ENCODE measurements at places on chromosomes 1 and 21. TPM values are rescaled to one million over a fixed set of nuclear protein-coding genes. Genes with fewer than 3 reads are reported as not detected.
A peak's percentile ranks its signal among the peaks of the same experiment; 100 is the strongest.

Gene CNR2
- 0.16 TPM for total RNA-seq

DNA sequence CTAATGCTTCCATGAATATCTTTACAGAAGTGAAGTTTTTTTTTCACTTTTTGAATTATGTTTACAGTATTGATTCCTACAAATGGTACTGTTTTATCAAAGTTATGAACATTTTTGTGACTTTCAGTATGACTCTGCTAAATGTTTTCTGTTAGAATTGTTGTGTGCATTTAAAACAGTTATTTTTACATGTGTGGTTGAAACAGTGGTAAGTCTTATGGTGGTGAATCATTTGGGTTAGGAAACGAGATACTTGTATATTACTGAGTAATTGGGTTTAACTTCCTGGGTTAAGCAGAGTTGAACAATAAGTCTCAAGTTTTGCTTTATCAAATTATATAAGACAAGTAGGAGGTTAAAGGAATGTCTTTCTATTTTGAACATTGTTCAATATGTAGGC, 66.8 kb downstream of the VPS13D start:
- H3K4me1 ChIP-seq: peaks cover 47% of the 10 kb centered on the region
- H3K27me3 ChIP-seq: no peaks in the 10 kb centered on the region
- peaks cover 40% of the 10 kb centered on the region for H3K36me3 ChIP-seq
- H3K4me3 ChIP-seq: peak overlapping the region; percentile 53

DNA sequence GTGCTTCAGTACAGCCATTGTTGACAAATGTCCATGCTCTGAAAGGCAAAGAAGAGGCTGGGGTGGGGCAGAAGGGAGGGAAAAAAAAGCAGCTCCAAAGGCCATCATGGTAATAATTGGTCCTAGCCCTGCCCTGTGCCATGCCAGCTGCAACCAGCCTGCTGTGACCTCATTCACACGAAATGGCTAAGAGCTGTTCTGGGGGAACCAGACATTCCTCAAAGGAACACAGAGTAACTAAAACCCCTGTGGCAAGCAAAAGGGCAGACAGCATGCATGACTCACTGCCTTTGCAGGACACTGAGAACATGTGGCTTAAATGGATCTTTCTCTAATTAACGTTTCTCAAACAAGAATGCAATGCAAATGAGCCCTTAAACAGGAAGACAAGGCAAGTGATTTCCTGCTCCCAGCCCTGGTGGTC, 42.3 kb downstream of the STYXL2 start:
- H3K4me1 ChIP-seq: no peaks in the 10 kb centered on the region
- no peak for DNase-seq
- no peak overlapping the region for H3K27ac ChIP-seq
- no peak overlapping the region for H3K4me3 ChIP-seq
- H3K27me3 ChIP-seq: peaks cover 3% of the 10 kb centered on the region
- no peaks in the 10 kb centered on the region for H3K36me3 ChIP-seq

DNA sequence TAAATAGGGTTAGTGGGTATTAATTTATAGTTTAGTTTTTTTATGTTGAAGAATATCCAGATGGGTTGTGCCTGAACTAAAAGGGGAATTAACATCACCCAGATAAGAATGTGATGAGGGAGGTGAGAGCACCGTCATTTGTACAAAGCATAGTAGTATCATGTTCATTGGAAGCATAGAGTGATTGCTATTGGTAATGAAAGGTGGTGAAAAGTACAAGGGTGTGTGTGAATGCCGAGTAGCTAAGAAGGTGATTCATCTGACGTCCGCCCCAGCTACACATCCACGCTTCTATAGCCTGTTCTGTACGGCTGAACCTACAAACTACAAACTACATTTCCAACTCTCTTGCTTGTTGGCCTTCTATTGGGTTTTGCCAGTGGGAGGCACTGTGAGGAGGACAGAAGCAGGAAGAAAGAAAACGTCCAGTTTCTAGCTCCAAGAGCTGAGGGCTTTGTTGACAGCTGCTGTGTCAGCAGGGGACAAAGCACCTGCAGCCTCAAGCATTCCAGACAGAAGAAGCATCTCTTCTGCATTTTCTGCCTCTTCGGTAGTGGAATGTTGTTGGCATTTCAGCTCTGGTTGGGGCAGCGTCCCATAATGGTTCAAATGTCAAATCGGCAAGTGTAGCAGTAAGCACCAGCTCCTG, 404.8 kb downstream of the KCTD3 start:
- no peak overlapping the region for H3K27ac ChIP-seq
- H3K36me3 ChIP-seq: no peaks in the 10 kb centered on the region
- no peak overlapping the region for H3K4me3 ChIP-seq
- DNase-seq: no peak
- H3K27me3 ChIP-seq: no peaks in the 10 kb centered on the region
